Endothelial cell of umbilical vein (primary cell): ENCODE measurements at places on chromosomes 3 and 15.

DNA sequence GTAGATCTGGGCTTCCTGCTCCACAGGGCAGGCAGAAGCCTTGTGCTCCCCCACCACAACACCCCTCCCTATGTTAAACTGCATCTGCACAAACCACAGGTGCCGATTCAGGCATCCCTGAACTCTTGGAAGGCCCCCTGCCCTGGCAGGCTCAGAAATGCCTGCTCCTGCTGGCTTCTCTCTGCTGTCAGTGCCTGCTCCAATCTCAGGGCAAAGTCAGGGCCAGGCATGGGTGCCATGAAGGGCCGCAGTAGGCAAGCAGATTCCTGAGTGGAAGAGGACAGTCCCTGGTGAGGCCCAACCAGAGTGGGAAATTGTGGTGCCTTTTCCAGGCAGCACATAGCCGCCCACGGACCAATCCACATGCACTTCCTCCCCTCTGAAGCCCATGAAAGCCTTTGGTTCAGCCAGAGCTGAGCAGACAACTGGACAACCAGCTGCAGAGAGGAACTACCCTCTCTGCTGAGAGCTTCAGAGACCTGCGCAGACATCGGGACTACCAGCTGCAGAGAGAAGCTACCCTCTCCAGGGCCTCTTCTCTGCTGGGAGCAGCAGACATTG, 13.6 kb downstream of the PRR20G start:
- peaks cover 3% of the 10 kb centered on the region for H3K27me3 ChIP-seq
- H3K4me3 ChIP-seq = no peak overlapping the region
- H3K4me1 ChIP-seq = no peaks in the 10 kb centered on the region
- no peaks in the 10 kb centered on the region for H3K36me3 ChIP-seq
- no peak overlapping the region for H3K27ac ChIP-seq

DNA sequence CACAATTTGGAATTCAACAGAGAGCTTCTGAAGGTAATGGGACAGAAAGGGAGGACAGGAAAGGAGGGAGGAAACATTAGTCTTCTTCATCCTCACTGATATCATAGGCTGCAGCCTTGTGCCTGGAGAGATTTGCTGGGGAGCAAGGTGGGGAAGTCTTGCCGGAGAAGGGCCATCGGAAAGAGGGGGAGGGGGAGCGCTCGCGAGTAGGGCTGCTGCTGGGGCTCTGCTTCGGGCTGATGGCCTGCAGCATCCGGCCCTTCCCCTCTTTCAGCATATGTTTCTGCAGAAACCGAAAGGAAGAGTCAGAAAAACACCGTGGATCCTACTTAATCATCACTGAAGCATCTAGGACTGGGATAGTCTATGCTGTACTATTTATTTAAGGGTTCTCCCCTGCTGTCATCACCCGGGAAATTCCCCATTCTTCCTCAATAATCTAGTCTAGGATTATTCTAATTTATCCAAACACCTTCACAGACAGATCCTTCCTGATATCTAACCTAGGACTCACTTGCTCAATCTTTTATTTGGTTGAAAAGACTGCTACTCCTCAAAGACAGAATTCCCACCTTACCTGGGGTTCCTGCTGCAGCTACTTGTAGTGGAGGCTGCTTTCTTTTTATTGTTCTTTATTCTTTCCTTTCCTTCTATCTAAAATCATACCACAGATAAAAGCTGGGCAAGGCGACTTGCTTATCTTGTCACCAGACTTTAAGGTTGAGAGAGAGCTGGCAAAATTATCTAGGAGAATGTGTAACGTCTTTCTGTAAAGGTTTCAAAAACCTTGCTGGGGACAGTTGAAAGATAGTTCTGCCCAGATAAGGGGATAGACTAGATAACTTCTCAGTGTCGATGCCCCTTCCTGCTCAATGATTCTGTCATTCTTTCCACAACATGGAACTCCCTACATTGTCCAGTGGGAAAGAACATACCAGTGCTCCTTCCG, 22.6 kb downstream of the SLC51A start:
- H3K4me3 ChIP-seq = no peak overlapping the region
- no peaks in the 10 kb centered on the region for H3K27me3 ChIP-seq
- DNase-seq = no peak
- no peaks in the 10 kb centered on the region for H3K4me1 ChIP-seq

DNA sequence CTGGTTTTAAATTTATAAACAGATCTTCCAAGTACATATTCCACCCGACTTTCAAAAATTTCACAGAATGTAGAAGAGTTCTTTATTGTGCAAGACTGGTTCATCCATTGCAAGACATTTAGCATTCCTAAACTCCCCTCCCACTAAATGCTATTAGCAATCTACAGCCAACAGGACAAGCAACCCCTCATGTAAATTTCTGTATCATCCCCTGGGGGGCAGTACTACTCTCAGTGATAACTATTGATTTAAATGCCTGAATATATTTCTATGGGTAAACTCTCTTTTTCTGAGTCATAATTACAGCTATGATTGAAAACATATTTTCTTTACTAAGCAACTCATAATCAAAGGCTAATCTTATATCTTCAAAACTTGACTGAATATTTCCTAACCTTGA, 10.7 kb upstream of the SLC15A2 start:
- no peak overlapping the region for H3K4me3 ChIP-seq
- no peaks in the 10 kb centered on the region for H3K4me1 ChIP-seq
- no peaks in the 10 kb centered on the region for H3K36me3 ChIP-seq
- H3K27me3 ChIP-seq = no peaks in the 10 kb centered on the region
- no peak overlapping the region for H3K27ac ChIP-seq

DNA sequence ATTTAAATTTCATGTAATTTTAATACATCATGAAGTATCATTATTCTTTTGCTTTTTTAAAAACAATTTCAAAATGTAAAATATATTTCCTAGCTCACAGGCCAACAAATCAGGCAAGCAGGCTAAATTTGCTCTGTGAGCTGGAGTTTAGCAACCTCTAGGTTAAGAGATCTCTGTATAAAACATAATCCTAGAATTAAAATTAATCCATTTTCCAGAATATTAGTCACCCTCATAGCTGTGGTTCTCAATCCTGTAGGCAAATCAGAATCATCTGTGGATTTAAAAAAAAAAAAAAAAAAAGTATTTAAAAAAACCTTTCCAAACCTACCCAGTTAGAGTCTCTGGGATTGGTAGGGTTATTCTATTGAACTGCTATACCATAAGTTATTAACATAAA, 209.7 kb downstream of the MINAR1 start:
- no peak overlapping the region for H3K4me3 ChIP-seq
- H3K4me1 ChIP-seq = peaks cover 33% of the 10 kb centered on the region
- H3K27me3 ChIP-seq = no peaks in the 10 kb centered on the region
- H3K36me3 ChIP-seq = no peaks in the 10 kb centered on the region
- no peak for DNase-seq
